ENCODE measurements at places on chromosomes 4 and X.

DNA sequence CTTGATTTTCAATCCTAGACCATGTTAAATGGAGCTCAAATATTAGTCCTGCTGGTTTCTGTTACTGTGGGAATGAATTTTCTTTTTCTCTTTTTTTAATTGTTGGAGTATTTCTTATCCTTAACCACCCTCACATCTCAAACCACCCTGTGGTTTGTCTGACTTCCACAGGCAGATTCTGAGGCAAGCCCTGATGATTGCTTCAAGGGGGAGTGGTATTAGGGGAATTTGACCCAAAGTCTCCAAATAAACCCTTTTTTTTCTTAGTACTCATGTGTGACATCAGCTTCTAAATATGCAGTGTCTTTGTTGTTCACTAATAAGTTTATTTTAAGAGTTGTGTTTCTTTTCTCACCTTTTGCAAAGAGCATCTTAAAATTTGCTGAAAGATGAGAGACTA lies 810.3 kb downstream of the IL1RAPL1 start:
- DNase-seq: no peak

- DNase-seq: no peak
Measured at GRCh38 chr4:150012851-150013360, 65.3 kb upstream of the DCLK2 start.

DNA sequence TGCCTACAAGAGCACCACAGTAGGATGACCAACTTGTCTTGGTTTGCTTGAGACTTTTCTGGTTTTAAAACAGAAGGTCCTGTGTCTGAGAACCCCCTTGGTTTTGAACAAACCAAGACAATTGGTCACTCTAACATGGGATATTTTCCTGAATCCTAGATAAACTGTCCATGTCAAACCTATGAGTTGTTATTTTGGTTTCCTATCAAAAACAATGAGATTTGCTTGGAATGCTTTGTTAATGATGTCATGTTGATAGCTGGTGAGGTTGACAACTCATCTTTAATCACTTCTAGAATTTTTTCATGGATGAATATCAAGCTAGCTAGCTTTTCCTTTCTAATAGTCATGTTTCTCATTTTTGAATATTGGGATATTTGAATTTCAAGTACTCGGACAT lies 518.3 kb upstream of the ARX start:
- peak; percentile 62 for DNase-seq

DNA sequence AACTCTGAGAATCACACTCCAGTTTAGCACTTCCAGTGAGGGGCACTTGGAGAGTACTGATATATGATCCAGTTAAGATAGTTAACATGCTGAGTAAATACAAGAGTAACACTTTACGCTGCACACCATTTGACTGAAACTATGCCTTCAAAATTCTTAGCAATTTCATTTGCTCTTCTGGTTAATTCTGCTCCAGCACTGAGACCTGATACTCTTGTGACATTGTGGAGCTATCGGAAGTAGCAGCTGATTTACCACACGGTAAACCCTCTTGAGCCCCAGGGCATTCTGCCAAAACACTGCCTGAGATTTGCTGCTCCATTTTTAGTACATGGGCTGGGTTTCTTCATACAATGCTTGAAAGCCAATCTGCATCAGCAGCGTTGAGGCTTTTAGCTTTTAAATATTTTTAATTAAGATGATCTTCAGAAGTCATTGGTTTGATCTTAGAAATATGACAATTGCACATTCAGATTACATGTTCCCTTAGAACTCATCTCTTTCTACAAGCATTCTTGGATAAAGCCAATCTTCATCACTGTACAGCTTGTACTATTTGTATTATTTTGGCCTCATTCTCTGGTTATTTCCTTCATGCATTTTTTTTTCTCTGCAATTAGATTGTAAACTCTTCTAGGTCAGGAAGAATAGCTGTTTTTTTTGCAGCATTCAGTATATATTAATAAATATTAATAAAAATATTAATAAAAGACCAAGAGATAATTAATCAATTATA lies 67.8 kb upstream of the ETNPPL start:
- DNase-seq: no peak

GRCh38 chr4:180828455-180829018 lies 1414.7 kb upstream of the TENM3 start:
- peak; percentile 36 for DNase-seq

DNA sequence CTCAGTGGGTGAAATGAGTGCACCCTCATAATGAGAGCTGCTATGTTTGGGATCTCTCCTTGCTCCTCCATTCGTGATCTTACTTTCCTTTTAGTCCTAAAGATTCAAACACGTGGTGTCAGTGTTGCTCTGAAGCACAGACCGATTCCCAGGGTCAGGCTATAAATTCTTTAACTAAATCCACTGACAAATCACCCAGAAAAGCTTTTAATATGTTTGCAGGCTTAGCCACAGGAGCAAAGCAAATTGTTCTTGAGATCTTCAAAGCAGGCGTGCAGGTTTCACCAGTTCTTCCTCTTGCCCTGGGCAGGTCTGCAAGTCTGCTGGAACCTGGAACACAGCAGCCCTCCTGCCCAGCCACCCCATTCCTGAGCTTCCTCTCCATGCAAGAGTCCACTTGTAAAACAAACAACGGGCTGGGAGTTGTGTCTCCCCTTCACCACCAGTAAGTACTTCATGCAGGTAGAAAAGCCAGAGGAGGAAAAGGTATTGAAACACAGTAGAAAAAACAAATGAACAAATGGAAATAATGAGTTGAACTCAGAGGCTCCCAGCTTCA lies 70.1 kb upstream of the ENPP6 start:
- peak; percentile 53 for DNase-seq

- no peak for DNase-seq
Measured at GRCh38 chrX:39161611-39162255, 360.5 kb downstream of the MID1IP1 start.

GRCh38 chr4:187021436-187022205 lies 298.0 kb upstream of the FAT1 start:
- DNase-seq: no peak

DNA sequence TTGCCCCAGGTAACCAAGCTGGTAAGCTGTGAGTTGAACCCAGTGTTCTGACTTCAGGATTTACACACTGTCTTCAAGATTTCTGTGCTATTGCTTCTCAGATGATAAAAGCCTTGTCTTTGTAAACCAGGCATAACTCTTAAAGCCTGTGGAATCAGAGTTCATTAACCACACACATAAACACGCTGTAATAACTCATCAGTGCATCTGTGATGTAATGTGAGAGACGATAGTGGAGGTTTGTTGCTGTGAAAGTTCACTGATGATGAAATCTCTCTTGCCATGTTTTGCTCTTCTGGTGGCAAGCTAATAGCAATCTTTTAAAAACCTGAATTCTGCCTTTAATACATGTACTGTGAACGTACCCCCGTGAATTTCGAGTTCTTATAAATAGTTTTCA lies 41.5 kb downstream of the CLCN4 start:
- DNase-seq: no peak

DNA sequence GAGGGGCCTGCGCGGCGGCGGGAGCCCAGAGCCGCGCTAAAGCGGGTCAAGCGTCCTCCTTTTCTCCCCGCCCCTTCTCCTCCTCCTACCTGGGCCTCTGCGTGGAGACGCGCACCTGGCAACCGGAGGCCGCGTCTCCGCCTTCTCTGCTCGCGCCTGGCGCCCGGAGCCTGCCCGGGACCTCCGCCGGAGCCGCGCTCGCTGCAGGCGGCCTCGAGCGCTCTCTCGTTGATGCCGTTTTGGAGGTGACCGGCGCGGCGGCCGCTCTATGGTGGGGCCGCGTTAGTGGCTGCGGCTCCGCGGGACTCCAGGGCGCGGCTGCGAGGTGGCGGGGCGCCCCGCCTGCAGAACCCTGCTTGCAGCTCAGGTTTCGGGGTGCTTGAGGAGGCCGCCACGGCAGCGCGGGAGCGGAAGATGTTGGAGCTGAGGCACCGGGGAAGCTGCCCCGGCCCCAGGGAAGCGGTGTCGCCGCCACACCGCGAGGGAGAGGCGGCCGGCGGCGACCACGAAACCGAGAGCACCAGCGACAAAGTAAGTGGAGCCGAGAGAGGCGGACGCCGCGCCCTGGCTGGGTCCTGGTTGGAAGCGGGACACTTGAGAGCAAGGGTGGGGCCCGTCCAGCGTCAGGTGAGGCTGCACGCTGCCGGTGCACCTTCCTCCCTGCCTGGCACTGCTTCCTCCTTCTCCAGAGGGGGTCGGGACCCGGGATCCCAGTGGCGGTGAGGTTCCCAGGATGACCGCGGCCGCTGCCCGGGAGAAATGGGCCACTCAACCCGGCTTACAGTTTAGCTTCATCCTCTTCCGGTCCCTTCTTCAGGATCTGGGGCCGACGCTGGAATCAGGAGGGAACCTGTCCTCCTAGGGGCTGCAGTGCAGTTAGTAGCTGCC lies at the start of gene CDS1:
Gene CDS1 (plus strand): TSS at position 140 of the 888 bp plus-strand sequence. CDS start 275 bp downstream, at position 415.
- DNase-seq: peak; percentile 1

DNA sequence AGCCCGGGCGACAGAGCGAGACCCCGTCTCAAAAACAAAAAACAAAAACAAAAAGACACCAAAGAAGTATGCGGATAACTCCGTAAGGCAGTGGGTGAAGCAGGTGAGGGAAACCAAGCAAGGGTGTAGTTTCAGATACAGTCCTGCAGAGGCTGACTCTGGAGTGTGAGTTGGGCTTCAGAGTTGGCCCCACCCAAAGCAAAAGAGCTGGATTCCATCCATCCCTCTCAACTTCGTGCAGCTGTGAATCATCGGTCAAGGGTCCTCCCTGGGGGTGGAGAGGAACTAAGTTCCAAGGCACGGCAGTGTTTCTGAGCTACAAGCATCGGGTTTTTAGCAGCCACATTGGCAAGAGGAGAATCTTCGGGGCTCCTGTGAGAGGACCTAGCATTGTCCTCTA lies 43.9 kb upstream of the FAM9A start:
- no peak for DNase-seq

DNA sequence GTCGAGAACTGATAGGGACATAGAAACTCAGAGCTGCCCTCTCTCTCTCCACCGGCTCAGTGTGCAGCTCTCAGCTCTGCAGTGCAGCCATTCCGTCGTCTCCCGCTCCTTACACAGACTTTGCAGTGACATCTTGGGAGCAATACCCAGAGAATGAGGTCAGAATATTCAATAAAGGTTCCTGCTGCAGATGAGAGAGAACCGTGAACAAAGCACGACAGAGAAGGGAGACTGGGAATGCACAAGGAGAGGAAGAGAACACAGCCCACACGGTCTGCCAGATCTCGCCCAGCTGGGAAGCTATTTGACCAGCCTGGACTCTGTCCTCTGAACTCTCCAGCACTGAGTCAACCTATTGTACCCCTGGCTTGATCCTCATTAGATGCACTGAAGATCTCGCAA lies 118.0 kb upstream of the PPARGC1A start:
- no peak for DNase-seq

DNA sequence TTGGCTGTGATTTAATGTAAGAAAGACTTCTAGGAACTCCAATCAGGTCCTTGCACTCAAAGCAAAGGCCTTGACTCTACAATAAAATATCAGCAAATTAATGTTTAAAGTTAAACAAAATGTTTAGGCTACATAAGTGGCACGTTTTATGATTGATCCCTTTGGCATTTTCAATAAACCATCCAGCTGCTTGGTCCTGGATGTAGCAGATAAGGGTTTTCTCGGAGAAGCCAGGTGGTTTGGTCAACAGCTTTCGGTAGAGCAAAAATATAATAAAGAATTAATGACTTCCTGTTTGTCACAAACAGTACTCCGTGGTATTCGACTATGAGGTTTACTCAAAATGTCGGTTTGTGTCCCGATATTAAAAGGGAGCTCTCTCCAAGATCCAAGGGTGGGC lies 95.8 kb downstream of the GEMIN8 start:
- DNase-seq: no peak

DNA sequence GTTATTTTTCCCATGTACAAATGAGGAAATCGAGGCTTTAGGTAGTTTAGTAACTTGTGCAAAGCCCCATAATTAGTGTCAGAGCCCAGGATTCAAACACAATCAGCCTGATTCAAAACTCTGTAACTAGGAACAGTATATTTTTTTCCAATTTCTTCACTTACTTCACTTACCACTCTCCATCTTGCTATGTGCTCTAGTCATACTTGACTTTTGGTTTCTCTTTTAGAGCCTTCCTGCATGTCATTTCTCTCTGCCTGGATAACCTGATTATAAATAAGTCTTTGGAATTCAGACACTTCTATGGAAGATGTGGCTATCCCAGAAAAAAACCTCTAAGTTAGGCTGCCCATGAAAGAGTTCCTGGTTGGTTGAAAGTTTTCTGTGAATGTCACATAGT lies 22.2 kb downstream of the SATL1 start:
- DNase-seq: no peak

DNA sequence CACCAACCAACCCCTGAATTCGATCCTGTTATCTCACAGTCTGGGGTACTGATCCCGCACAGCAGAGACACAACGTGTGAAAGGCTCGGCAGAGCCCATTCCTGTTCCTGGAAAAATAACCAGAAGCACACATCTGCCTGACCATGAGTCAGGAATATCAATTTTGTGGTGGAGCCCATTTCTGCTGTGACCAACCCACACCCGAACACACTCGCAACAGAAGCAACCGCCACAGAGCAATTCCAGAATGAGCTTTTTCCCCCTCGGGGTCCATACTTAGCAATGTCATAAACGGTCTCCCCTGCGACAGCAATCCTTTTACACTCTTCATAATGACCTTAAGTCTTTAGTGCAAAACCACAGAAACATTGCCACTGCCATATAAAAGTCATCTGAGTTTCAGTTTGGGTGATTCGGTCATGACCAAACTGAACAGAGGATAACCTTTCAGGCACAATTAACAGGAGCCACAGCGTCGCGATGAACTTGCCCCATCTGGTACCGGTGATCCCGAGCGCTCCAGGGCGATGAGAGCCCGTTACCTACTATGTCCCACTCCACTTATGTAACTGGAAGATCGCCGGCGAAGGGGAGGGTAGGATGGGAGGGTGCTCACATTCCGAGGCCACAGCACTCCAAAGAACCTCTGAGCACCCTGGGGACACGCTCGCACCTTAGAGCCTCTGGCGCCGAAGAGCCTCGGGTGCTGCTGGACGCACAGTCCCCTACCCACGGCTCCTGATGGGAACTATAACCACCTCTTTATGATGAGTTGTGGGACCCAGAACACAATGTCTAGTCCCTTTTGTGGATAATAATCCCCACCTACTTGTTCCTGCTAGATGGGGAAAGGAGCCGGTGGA lies 1.1 kb downstream of the MECP2 start:
- peak; percentile 16 for DNase-seq

- no peak for DNase-seq
Measured at GRCh38 chrX:129461801-129462456, 61.4 kb downstream of the SMARCA1 start.

- DNase-seq: no peak
Measured at GRCh38 chr4:83209419-83209818, 75.2 kb downstream of the COQ2 start.

GRCh38 chr4:8915201-8916200 lies 43.9 kb upstream of the HMX1 start:
- no peak for DNase-seq

- DNase-seq: peak; percentile 63
Measured at GRCh38 chr4:48635310-48635709, 144.8 kb downstream of the FRYL start.

GRCh38 chr4:48681856-48682255 lies 98.2 kb downstream of the FRYL start:
- DNase-seq: peak; percentile 71

All from lung microvascular endothelial cell (primary cell).